Aorta (tissue), 5 donors: ENCODE measurements at places on chromosomes 4 and X.

- no peak overlapping the region for H3K4me3 ChIP-seq
- H3K27me3 ChIP-seq = no peaks in the 10 kb centered on the region
- DNase-seq = no peak
- no peaks in the 10 kb centered on the region for H3K4me1 ChIP-seq
These were observed 2.8 kb downstream of the GK start for GRCh38 chrX:30655991-30656390.

DNA sequence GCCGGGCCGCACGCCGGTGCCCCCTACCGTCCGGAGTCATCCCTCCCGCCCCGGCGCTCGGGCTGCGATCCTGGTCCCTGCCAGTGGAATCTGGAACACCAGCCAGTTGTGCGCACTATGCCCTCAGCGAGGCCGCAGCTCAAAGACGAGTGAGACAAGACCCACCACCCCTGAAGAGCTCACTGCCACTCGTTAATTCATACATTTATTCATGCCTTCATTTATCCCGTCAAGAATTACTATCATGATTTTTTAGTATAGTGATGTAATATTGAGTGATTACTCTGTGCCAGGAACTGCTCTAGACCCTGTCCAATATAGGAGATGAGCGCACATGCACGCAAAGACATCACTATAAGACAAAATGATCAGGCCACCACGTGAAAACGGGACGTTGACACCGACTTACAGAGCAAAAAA lies 247 bp upstream of the PPA2 start:
- no peaks in the 10 kb centered on the region for H3K27me3 ChIP-seq
- H3K4me1 ChIP-seq = peaks cover 2% of the 10 kb centered on the region
- H3K36me3 ChIP-seq = no peaks in the 10 kb centered on the region

DNA sequence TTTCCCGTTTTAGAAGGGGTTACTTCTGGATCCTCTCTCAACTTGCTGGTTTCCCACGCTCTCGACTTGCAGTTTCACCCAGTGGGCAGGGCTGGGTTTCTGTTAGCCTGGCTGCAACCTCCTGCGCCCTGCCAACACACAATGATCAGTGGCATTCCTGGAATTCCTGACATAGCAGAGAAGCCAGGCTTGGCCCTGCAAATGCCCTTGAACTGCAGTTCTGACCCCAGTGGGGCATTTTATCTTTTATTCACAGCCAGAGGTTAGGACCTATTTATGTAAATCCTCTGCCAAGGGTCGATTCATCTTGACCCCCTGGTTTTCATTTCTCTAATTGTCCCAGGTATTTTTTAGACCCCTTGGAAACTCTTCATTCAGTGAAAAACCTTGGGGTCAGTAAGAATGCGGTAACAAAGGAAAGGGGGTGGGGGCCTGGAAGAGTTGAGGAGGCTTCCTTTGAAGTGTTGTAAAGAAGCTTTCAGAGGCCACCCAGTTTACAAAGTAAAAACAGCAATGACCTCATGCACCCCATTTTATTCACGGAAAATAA lies 217.6 kb downstream of the ZNF674 start:
- no peaks in the 10 kb centered on the region for H3K27me3 ChIP-seq
- DNase-seq = peak; percentile 49
- H3K4me1 ChIP-seq = no peaks in the 10 kb centered on the region

DNA sequence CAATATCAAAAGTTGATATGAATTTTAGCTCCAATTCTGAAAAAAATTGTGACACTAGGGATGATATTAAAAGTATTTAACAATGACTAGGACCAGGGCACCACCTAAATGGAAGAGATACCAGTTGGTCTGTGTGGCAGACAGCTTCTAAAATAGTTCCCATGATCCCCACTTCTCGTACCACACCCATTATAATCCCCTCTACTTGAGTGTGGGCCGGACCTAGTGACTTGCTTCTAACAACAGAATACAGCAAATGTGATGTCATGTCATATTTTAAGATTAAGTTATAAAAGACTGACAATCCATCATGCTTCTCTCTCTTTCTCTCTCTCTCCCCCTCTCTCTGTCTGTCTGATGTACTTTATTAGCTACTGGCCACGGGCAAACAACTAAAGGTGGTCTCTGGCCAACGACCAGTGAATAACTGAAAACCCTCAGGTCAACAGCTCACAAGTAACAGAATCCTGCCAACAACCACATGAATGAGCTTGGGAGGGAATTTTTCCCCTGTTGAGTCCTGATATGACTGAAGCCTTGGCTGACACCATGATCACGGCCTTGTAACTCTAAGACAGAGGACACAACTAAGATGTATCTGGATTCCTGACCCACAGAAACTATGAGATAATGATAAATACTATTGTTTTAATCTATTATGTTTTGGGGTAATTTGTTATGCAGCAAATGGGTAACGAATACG lies 34.4 kb downstream of the FAM13A start:
- H3K27me3 ChIP-seq = no peaks in the 10 kb centered on the region
- DNase-seq = no peak
- H3K4me1 ChIP-seq = peaks cover 3% of the 10 kb centered on the region
- H3K4me3 ChIP-seq = no peak overlapping the region

GRCh38 chrX:4674028-4674782 lies 960.8 kb upstream of the PRKX start:
- no peak overlapping the region for H3K27ac ChIP-seq
- H3K27me3 ChIP-seq = no peaks in the 10 kb centered on the region
- H3K4me3 ChIP-seq = no peak overlapping the region
- no peaks in the 10 kb centered on the region for H3K36me3 ChIP-seq

GRCh38 chr4:137700072-137700471 lies 167.8 kb upstream of the PCDH18 start:
- no peak overlapping the region for H3K4me3 ChIP-seq
- H3K27ac ChIP-seq = no peak overlapping the region
- DNase-seq = no peak
- H3K27me3 ChIP-seq = no peaks in the 10 kb centered on the region
- no peaks in the 10 kb centered on the region for H3K36me3 ChIP-seq
- no peaks in the 10 kb centered on the region for H3K4me1 ChIP-seq

- H3K27me3 ChIP-seq = no peaks in the 10 kb centered on the region
- no peaks in the 10 kb centered on the region for H3K36me3 ChIP-seq
- no peak overlapping the region for H3K27ac ChIP-seq
- H3K4me1 ChIP-seq = no peaks in the 10 kb centered on the region
These were observed 286.4 kb downstream of the BCOR start for GRCh38 chrX:39811376-39811775.

GRCh38 chrX:9759337-9759736 lies 6.3 kb downstream of the GPR143 start:
- H3K4me1 ChIP-seq = no peaks in the 10 kb centered on the region
- no peak overlapping the region for H3K27ac ChIP-seq
- no peaks in the 10 kb centered on the region for H3K27me3 ChIP-seq
- no peak for DNase-seq
- H3K4me3 ChIP-seq = no peak overlapping the region
- H3K36me3 ChIP-seq = no peaks in the 10 kb centered on the region

DNA sequence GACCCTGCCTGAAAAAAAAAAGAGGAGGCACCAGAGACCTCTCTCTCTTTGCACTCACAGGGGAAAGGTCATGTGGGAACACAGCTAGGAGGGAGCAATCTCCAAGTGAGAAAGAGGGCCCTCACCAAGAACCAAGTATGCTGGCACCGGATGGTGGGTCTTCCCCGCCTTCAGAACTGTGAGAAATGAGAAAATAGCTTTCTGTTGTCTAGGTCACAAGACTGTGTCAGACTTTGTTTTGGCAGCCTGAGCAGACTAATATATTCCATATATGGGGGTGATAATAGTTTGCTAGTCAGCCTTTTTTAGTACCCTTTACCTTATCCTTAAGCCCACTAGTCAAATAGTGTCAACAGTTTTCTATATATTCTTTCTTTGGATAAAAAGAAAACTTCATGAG lies 193.0 kb downstream of the TRIML1 start:
- no peaks in the 10 kb centered on the region for H3K27me3 ChIP-seq
- peak overlapping the region; percentile 81 for H3K27ac ChIP-seq
- no peaks in the 10 kb centered on the region for H3K36me3 ChIP-seq
- H3K4me1 ChIP-seq = peaks cover 2% of the 10 kb centered on the region
- H3K4me3 ChIP-seq = no peak overlapping the region
- DNase-seq = peak; percentile 71

DNA sequence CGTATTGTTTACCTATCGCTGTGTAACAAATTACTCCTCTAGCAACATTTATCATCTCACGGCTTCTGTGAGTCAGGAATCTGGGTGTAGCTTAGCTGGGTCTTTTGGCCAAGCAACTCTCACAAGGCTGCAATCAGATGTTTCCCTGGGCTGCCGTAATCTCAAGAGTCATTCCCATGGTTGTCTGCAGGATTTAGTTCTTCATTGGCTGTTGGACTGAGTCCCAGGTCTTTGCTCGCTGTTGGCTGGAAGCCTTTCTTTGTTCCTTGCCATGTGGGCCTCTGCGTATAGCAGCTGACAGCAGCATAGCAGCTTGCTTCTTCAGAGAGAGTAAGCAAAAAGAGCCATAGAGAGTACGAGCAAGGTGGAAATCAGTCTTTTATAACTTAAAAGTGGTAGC lies 16.8 kb downstream of the POLR2B start:
- no peaks in the 10 kb centered on the region for H3K4me1 ChIP-seq
- peak; percentile 65 for DNase-seq
- no peak overlapping the region for H3K4me3 ChIP-seq
- no peak overlapping the region for H3K27ac ChIP-seq

- H3K27ac ChIP-seq = no peak overlapping the region
- no peaks in the 10 kb centered on the region for H3K27me3 ChIP-seq
- DNase-seq = no peak
- H3K4me1 ChIP-seq = no peaks in the 10 kb centered on the region
These were observed 4.7 kb downstream of the FAM120C start for GRCh38 chrX:54178100-54178940.

GRCh38 chr4:89727238-89727637 lies 109.7 kb downstream of the SNCA start:
- no peaks in the 10 kb centered on the region for H3K4me1 ChIP-seq
- no peaks in the 10 kb centered on the region for H3K36me3 ChIP-seq
- no peak overlapping the region for H3K27ac ChIP-seq
- no peak for DNase-seq
- H3K4me3 ChIP-seq = no peak overlapping the region

DNA sequence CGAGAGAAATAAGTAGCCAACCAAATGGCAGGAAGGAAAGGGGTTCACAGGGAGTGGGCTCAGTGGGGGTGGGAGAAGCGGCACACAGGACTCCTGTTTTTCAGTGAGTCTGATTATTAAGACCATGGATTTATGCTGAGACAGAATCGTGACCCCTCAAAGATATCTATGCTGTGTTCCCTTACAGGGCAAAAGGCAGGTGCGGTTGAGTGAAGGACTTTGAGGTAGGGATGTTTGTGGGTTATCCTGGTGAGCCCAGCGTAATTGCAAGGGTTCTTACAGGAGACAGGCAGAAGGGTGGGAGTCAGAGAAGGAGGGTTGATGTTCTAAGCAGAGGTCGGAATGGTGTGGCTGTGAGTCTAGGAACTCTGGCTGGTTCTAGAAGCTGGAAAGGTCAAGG lies 73.0 kb downstream of the EVC start:
- H3K4me3 ChIP-seq = no peak overlapping the region
- H3K36me3 ChIP-seq = peaks cover 4% of the 10 kb centered on the region
- H3K4me1 ChIP-seq = no peaks in the 10 kb centered on the region

DNA sequence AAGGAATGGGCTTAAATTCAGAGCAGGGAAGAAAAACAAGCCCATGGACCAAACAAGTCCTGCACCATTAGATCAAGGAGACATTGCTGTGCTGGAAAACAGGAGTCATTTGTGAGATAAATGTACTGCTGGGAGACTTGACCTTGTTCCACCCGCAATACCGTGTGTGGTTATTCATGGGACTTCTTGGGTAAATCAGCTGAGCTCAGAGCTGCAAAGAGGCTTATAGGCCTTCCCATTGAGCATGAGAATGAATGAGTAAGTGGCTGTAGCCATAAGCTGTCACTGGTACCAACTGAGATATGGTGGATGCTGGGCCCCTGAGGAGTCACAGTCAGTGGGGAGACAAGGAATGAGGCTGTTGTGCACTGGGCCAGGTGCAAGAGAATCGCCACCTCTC lies 2.3 kb upstream of the CYTL1 start:
- H3K27ac ChIP-seq = no peak overlapping the region
- no peaks in the 10 kb centered on the region for H3K27me3 ChIP-seq
- DNase-seq = no peak
- no peak overlapping the region for H3K4me3 ChIP-seq

GRCh38 chr4:81378386-81378785 lies 93.3 kb downstream of the RASGEF1B start:
- H3K4me1 ChIP-seq = no peaks in the 10 kb centered on the region
- no peaks in the 10 kb centered on the region for H3K36me3 ChIP-seq
- no peak for DNase-seq

GRCh38 chr4:4349867-4350266 lies 37.0 kb upstream of the NSG1 start:
- no peaks in the 10 kb centered on the region for H3K4me1 ChIP-seq
- no peaks in the 10 kb centered on the region for H3K27me3 ChIP-seq
- H3K4me3 ChIP-seq = no peak overlapping the region
- DNase-seq = no peak
- no peak overlapping the region for H3K27ac ChIP-seq
- no peaks in the 10 kb centered on the region for H3K36me3 ChIP-seq

- no peak for DNase-seq
- H3K36me3 ChIP-seq = no peaks in the 10 kb centered on the region
- H3K4me3 ChIP-seq = no peak overlapping the region
- no peaks in the 10 kb centered on the region for H3K27me3 ChIP-seq
These were observed 64.9 kb downstream of the ANKRD17 start for GRCh38 chr4:73193659-73194058.

DNA sequence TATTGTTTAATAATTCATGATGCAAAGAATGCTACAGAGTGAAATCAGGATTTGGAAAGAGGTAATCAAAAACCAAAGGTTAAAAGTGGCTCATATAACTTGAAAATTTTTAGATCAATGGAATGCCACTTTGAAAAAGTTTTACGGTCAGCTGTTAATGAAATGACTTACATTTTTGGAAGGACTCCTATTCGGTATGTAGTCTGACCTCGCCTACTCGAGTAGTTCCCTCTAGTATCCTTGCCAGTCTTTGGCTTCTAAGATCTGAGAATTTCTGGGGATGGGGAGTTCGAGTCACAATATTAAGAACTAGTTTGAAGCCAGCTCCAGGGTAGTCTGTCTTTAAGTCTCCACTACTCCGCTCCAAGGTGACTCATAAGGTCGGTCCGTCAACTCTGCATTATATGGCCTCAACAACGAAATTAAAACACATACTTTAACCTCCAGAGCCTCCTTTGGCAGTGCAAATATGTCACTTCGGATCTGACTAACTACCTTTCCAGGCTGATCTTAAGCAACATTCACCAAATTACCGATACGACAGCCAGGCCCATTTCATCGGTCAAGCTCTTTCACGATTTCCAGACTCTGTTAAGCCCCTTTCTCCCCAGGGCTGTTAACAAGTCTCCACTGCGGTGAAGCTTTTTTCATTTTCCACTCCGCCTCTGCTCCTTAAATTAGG lies 733 bp upstream of the NAA15 start:
- H3K4me3 ChIP-seq = peak overlapping the region; percentile 95
- DNase-seq = no peak
- no peaks in the 10 kb centered on the region for H3K36me3 ChIP-seq
- H3K27me3 ChIP-seq = no peaks in the 10 kb centered on the region
- peak overlapping the region; percentile 77 for H3K27ac ChIP-seq

GRCh38 chrX:120428309-120428708 lies 40.8 kb downstream of the LAMP2 start:
- H3K4me1 ChIP-seq = no peaks in the 10 kb centered on the region
- no peaks in the 10 kb centered on the region for H3K27me3 ChIP-seq
- no peak overlapping the region for H3K4me3 ChIP-seq
- no peak for DNase-seq
- no peaks in the 10 kb centered on the region for H3K36me3 ChIP-seq
- no peak overlapping the region for H3K27ac ChIP-seq
